ENCODE measurements at places on chromosomes 7 and 10.
A peak's percentile ranks its signal among the peaks of the same experiment; 100 is the strongest.

GRCh38 chr7:91784469-91784868 lies 96.0 kb downstream of the MTERF1 start:
- peak; percentile 29 for DNase-seq

- DNase-seq = no peak
Measured at GRCh38 chr7:126776498-126776897, 476.2 kb downstream of the GRM8 start.

GRCh38 chr10:17961551-17962422 lies 10.1 kb downstream of the SLC39A12 start:
- no peak for DNase-seq

DNA sequence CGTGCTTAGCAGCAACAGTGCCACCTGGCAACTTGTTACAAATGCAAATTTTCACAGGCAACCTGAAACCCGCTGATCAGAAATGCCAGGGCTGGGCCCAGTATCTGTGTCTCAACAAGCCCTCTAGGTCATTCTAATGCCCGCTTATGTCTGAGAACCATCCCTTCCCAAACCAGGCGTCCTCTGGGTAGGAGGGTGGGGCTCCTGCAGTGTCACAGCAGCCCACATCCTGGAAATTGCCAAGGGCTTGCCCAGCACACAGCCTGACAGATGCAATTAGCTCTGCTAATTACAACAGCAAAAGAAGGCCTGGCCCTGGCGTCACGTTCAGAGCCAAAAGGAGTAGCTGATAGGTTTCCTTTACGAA lies 15.9 kb downstream of the ITPRIP start:
- no peak for DNase-seq

DNA sequence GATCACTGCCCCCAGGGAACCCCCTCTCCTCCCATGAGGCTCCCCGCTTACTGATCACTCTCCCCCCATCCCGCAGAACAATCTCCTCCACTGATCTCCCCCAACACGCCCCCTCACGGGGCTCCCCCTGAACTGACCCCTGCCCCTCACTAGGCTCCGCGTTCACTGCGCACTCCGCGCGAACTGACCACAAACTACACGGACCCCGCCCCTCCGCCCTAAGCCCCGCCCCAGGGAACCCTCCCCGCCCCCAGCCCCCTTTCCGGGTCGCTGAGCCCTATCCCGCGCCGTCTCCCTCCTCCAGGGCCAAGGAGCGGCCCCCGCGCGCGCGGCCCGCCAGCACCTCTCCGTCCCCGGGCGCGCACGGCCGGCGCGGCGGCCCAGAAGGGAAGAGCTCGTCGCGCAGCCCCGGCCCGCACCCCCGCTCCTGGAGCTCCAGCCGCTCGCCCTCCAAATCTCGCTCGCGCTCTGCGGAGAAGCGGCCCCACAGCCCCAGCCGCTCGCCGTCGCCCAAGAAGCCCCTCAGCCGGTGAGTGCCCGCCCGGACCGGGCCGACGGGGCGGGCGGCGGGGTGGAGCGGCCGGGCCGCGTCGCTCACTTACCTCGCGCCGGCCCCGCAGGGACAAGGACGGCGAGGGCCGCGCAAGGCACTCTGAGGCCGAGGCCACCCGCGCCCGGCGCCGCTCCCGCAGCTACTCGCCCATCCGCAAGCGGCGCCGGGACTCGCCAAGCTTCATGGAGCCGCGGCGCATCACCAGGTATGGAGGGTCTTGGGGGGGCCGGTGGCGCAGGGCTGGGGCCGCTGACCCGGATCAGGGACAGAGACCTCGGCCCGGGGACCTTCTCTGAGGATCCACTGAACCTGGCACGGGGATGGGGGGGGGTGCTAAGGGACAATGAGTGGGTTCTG lies 19.9 kb upstream of the HSPB1 start:
- DNase-seq = no peak

DNA sequence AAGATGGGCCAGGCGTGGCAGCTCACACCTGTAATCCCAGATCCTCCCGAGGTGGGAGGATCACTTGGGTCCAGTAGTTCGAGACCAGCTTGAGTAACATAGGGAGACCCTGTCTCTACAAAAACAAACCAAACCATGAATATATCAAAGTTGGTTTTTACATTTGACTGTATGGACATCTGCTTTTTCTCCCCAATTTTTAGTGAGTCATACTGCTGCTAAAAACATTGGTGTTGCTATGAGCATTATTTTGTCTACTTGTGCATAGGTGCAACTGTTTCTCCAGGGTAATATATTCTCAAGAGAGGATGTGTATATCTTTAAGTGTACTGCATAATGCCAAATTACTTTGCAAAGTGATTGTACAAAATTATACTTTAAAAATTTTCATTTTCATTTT lies 769 bp upstream of the TMEM248 start:
- DNase-seq = no peak

GRCh38 chr10:17056781-17057428 lies 72.7 kb downstream of the CUBN start:
- DNase-seq = no peak

GRCh38 chr10:124045276-124045675 lies 48.1 kb downstream of the CHST15 start:
- no peak for DNase-seq

- DNase-seq = peak; percentile 88
Measured at GRCh38 chr10:115827231-115828009, 445.6 kb downstream of the GFRA1 start.

DNA sequence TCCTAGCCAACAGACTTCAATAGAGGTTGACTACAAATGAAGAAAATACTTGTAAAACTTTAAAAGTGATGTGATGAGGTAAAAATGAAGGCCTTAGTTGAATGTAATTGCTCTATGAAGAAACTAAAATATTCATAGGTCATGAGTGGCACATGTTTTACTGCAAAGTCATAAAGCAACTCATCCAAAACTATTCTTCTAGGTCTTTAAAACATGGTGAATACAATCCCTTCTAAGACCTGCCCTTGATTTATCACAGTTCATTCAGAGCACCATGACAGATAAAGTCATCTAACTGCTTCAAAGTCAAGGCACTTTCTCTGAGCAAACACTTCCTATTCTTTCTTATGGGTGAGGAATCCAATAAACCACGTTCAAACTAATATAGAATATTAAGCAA lies 713.5 kb downstream of the SORCS1 start:
- no peak for DNase-seq

DNA sequence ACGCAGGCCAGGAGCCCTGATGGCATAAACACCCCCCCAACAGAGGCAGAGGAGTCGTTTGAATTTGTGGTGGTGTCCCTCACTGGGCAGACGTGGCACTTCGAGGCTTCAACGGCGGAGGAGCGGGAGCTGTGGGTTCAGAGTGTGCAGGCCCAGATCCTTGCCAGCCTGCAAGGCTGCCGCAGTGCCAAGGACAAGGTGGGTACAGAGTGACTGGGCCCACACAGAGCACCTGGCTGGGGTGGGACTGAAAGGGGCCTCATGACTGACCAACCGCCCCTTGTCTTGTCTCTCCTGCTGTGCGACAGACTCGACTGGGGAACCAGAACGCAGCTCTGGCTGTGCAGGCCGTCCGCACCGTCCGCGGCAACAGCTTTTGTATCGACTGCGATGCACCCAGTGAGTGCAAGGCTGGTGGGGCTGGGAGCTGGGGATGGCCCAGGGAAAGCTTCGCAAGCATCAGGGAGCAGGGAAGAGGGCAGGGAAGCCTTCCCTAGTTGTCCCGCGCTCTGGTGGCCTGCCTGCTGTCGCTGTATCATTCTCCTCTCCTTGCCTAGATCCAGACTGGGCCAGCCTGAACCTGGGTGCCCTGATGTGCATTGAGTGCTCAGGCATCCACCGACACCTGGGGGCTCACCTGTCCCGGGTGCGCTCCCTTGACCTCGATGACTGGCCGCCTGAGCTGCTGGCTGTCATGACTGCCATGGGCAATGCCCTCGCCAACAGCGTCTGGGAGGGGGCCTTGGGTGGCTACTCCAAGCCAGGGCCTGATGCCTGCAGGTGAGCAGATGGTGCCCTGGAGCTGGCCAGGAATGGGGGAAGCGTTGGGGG lies 25.4 kb downstream of the GBX1 start:
- no peak for DNase-seq

DNA sequence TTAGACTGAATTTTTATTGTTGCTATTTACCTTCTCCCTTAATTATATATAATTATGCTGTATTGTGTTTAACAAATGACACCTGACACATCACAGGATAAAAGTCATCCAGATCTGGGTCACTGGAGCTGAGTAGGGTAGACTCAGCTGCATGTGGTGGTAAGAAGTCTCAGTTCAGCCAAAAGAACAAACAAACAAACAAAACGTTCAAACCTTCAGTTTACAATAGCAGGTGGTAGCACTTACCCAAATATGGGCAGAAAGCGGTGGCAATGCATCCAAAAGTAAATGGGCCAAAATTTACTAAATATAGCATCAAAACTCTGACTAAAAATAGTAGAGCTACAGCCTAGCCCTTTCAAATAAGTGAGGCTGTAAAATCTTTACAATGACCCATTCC lies 42.2 kb downstream of the ZWINT start:
- DNase-seq = no peak

- DNase-seq = no peak
Measured at GRCh38 chr10:120732067-120732466, 119.1 kb upstream of the WDR11 start.

GRCh38 chr7:33694006-33694405 lies 211.3 kb upstream of the BMPER start:
- DNase-seq = no peak

DNA sequence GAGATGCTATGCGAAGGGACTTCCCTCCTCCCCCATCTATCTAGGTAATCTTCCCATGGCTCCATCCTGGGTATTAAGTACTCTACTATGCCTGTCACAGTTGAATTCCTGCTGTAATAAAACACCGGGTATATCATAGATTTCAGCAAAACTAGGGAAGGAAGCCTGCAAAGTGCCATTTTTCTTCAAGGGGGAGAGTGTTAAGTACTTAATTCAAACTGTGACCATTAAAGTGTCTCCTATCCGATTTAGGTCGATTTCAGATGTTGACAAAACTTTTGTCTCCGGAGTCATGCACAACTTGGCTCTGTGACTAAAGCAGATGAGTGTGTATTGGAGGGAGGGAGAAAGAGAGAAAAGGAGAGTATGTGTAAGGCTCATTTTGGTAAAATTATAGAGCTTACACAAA lies 4.6 kb downstream of the HOXA4 start:
- no peak for DNase-seq

- DNase-seq = no peak
Measured at GRCh38 chr10:5106553-5106952, 12.3 kb downstream of the AKR1C3 start.

DNA sequence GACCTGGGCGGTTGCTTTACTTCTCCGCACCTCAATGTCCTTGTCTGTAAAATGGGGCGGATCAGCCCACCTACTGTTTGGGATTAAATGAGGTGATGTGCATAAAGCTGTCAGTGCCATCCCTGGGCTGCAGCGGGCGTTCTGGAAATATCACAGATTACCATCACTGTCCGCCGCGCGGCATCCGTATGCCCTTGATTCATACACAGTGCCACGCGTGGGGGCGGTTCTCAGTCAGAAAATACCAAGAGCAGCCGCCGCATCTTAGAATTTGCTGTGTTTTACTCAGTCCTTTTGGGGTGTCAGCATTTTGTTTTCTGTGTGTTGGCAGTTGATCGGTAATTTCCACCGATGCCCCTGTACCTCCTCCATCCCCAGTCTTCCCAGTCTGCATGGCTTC lies 338.8 kb downstream of the DPP6 start:
- no peak for DNase-seq

- DNase-seq = no peak
Measured at GRCh38 chr10:112843623-112844022, 106.4 kb upstream of the TCF7L2 start.

DNA sequence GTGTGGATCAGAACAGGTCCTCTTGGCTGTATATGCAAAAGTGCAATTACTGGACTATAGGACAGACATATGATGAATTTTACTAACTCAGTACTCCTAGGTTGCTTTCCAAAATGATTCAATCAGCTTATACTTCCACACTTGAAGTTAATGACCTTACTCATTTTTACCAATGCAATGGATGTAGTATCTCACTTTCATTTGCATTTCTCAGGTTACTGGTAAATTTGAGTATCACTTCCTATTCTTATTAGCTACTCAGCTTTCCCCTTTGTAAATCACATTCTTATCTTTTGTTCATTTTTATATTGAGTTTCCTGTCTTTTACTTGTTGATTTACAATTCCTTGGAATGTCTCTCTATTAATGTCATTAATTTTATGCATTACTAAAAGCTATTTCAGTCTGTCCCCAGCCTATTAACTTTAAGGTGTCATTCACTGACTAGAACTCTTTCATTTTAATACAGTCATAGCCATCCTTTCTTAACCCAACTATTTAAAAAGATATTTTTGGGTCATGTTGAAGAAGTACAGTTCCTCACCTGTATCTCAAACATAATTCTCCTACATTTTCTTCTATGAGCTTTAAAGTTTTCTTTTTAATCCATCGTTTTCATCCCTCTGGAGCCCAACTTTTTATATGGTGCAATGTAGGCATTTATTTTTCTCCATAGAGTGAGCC lies 88.6 kb downstream of the VIM start:
- no peak for DNase-seq

- no peak for DNase-seq
Measured at GRCh38 chr7:47299496-47299895, 282.4 kb downstream of the TNS3 start.

DNA sequence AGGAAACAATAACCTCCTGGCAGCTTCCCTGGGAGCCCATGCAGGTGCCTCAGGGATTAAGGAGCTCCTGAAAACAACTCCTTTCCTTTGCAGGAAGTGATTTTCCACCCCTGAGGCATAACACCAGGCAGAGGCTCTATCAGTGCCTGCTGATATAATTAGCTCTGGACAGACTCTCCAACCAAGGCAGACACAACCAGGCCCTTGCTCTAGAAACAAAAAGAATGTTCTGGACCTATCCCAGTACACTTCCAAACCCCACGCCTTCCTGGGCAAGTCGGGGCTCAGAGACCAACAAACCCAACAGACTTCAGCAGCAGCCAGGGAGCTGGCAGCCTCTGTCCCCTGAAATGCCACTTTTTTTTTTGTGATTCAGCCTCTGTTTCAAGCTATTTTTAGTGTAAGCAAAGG lies 247.1 kb downstream of the KCNMA1 start:
- DNase-seq = no peak

DNA sequence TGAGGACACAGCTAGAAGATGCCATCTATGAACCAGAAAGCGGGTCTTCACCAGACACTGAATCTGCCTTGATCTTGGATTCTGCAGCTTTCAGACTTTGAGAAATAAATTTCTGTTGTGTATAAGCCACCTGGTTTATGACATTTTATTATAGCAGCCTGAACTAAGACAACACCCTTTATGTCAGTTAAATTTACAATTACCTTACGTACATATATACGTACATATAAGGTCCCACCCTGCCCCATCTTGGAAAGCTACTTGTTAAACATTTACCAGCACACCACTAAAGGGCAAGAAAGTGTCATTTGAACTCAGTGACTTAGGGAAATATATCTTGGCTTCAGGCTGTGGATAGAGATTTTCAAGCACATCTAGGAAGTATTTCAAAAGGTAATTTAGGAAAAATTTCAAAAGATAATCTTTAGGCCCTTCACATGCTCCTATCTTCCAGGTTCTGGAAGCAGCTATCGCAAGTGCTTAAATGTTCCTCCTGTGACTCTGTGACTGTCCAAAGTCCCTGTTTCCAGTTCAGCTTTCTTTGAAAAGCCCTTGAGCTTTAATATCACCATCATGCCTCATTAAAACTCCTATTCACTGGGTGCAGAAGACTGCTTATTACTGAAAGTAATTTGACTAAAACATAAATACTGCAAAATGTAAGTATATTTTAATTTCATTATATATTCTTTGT lies 9.6 kb upstream of the SRI start:
- DNase-seq = no peak
